ENCODE measurements at places on chromosomes 11 and 22.

DNA sequence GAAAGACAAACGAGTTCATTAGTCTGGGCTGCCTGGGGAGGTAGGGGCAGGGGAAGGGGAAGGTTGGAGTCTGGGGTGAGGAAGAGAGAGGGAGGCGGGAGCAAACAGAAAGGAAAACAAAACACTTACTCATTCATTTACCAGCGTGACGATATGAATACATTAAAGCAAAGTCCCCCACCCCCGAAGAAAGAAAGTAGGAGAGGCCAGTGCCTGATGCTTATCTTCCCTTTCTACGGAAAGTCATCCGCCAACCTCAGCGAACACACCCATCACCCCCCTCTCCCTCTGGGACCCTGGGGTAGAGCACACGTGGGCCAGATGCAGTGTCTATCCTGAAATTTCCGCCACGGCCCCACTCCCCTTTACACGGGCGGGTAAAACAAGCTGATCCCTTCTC, 13.7 kb downstream of the ABCC8 start:
- DNase-seq: no peak

GRCh38 chr11:119684361-119685110, 44.5 kb downstream of the NECTIN1 start:
- DNase-seq: no peak

DNA sequence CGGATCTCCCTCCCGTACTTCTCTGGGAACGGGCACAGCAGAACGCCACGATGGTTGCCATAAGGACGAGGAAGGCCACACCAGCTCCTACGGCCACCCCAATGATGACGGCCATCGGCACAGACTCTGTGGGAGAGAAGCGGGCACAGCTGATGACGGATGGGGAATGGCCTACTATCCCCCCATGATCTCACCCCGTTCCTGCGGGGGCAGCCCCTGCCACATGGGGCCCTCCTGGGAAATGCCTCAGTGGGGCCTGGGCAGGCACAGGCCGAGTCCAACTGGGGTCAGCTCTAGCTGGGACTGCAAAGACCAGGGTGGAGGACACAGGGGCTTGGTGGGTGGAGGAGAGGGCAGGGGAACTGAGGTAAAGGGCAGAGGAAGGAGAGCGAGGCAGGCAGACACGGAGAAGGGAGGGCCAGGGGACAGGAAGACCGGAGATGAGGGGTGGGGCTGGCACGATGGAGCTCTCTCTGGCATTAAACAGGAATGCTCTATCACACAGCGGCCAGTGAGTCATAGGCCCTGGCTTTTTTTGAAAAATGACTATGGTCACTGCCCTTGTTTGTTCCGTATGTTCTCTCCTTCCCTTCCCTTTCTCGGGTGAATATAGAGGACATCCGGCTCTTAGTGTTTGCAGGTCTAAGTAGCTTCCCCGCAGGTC, 76.0 kb downstream of the ST3GAL4 start:
- no peak for DNase-seq

DNA sequence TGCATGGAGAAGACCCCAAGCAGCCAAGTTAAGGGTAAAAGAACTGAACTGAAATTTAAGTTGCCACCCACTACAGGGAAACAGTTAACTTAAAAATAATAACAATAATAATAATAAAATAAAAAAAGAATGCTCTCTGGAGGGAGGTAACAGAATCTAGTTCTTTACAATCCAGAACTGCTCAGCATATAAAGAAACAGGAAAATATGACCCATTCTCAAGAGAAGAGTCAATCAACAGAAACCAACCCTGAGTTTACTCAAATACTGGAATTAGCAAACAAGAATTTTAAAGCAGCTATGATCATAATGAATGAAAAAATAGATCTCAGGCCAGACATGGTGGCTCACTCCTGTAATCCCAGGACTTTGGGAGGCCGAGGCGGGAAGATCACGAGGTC, 53.8 kb downstream of the DENND5A start:
- DNase-seq: no peak

DNA sequence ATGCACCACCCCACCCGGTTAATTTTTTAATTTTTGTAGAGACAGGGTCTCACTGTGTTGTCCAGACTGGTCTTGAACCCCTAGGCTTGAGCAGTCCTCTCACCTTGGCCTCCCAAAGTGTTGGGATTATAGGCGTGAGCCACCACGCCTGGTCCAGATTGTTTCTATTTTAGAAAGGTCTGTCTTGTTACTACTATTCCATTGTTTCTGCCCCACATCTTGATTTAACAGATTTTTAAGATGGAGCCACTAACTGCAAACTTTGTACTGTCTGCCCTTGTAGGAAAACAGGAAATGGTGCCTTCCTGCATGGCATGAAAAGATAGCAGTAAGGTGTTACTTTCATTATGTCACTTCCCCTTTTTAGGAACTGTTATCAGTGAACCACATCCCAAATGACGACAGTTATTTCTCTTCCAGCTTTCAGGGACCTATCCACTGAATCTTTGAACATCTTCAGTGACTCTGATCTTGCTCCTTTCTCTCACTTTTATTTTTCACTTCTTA, 23.2 kb downstream of the TAF1D start:
- DNase-seq: no peak

DNA sequence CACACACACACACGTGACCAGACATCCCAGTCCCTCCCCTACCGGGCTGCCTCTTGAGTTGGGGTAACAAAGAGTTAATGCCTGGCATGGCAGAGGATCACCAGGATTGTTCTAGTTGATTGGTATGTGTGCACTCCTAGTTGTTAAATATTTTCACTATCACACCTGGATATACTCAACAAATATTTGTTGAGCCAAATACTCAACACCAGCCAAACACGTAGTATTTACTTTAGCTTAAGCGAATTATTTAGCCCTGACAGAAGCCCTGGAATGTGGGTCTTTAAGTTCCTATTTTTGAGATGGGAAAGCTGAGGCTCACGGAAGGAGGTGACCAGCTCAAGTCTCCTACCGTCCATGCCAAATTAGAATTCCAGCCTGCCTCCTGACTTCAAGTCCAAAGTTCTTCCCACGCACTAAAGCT, 10.5 kb downstream of the CD3E start:
- no peak for DNase-seq

Measured in stimulated activated CD8-positive, alpha-beta memory T cell treated with anti-CD3 and anti-CD28 coated beads, Interleukin-4, amount 100 ng/mL, for 4 hours (primary cell).